SK-MEL-5 (cell line): ENCODE measurements at places on chromosomes 6 and 20. TPM values are rescaled to one million over a fixed set of nuclear protein-coding genes. Genes with fewer than 3 reads are reported as not detected.

GRCh38 chr20:51500936-51501335, 41.6 kb downstream of the NFATC2 start:
- DNase-seq: no peak

- no peak for DNase-seq
These were observed 896.6 kb upstream of the MANEA start for GRCh38 chr6:94680669-94681212.

- DNase-seq: no peak
These were observed 78.9 kb downstream of the FAM217A start for GRCh38 chr6:3999800-4000661.

The GTPBP2 gene
- 95.2 and 101 TPM in 2 replicates for total RNA-seq

The CGA gene
- total RNA-seq: 0.55 TPM in 1 of 2 replicates, not detected in the other

GRCh38 chr20:50191065-50191543, 474 bp downstream of the CEBPB start:
- peak; percentile 63 for DNase-seq

The ATAT1 gene
- 1.8 and 3.9 TPM in 2 replicates for total RNA-seq

GRCh38 chr20:47725248-47725973, 59.9 kb downstream of the SULF2 start:
- DNase-seq: peak; percentile 91

- DNase-seq: peak; percentile 60
These were observed 38.6 kb upstream of the GGTLC1 start for GRCh38 chr20:24027229-24027628.

- DNase-seq: no peak
These were observed 93.2 kb downstream of the MYO6 start for GRCh38 chr6:75842191-75842590.

GRCh38 chr6:137086031-137086430, 41.3 kb upstream of the IL20RA start:
- no peak for DNase-seq

The GPR6 gene
- not detected in 2 replicates for total RNA-seq

The GPLD1 gene
- total RNA-seq: 0.55 and 1.1 TPM in 2 replicates

The ADAM33 gene
- total RNA-seq: not detected in 2 replicates

DNA sequence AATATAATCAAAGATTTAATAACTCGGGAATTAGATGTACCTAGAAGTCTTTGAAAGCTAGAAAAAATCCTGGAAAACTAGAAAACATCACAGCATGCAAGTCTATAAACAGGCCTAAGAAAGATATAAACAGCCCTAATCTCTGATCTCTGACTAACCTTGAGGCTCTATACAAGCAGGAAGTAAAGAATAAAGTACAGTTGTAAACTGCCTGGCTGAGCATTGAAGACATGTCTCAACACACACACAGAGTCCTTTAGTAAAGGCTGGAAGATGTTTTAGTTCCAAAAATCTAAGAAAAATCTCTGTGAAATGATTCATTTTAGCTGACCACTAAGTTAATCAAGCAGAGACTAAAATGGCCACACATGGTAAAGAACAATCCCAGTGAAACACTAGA, 774.5 kb downstream of the EYS start:
- no peak for DNase-seq

GRCh38 chr20:45507011-45507820, 8.2 kb downstream of the SPINT3 start:
- peak; percentile 39 for DNase-seq

- peak; percentile 88 for DNase-seq
These were observed 225.4 kb downstream of the PRL start for GRCh38 chr6:22071270-22072041.

The FAM83C gene
- total RNA-seq: not detected in 2 replicates

DNA sequence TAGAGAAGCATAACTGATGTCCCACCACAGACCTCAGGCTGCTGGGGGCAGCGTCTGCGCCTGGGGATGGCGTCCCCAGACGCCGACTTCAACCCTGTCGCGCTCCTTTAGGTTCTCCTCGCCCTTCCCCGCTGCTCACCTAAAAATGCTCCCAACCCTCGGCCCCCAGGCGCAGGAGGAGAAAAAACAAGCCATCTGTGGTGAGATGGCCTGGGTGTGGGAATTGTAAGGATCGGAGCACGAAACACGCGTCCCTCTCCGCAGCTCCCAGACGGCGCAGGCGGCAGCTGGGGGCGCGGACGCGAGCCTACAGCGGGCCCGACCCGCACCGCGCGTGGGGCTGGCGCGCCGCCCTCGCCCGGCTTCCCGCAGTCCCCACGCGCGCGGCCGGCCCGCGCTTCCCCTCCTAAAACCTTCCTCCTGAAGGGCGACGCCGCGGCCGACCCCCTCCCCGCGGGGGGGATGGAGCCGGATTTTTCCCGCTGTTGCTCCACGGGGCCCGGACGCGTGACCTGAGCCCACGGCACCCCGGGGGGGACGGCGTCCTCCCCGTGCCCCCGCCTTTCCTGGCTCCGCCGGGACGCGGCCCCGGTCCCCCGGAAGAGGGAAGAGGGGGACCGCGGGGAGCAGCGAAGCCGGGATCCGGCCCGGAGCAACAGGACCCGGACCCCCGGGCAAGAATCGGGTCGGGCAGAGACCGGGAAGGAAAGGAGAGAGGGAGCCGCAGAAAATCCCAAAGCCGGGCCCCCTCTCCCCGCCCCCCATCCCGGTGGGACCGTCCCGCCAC, 611 bp downstream of the EPB41L2 start:
- DNase-seq: no peak

The KIFC1 gene
- total RNA-seq: 21.8 and 23.9 TPM in 2 replicates
